NCI-H1694 treated with DMSO at 0.1 percent for 48 hours (cell line): ENCODE measurements at places on chromosomes 11 and 22.

GRCh38 chr22:38062791-38063190, 5.6 kb downstream of the PICK1 start:
- DNase-seq = no peak

GRCh38 chr11:107780775-107781174, 68.9 kb upstream of the SLN start:
- no peak for DNase-seq

- DNase-seq = no peak
Measured at GRCh38 chr11:120608061-120608460, 96.5 kb downstream of the GRIK4 start.

- DNase-seq = no peak
Measured at GRCh38 chr11:18956630-18957029, 17.4 kb upstream of the MRGPRX1 start.

- no peak for DNase-seq
Measured at GRCh38 chr22:33542153-33542552, 378.1 kb downstream of the LARGE1 start.

DNA sequence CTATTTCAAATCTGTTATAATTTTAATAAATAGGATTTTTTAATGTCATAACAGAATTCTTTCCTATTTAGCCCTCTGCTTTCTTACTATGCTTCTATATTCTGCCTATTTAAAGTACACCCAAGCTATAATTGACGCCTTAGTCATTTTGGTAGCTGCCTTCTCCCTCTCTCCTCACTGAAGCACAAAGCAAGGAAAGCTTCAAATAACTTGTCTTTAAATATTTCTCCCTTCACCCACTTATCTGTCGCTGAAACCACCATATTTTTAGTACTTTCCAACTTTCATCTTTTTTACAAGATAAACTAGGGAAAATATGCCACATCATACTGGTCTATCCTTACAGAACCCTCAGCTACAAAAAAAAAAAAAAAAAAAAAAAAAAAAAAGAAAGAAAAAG, 127.9 kb downstream of the ENTHD1 start:
- DNase-seq = no peak
